Urinary bladder (tissue), 4 donors: ENCODE measurements at places on chromosomes 7 and 10. TPM values are rescaled to one million over a fixed set of nuclear protein-coding genes. Genes with fewer than 3 reads are reported as not detected.

DNA sequence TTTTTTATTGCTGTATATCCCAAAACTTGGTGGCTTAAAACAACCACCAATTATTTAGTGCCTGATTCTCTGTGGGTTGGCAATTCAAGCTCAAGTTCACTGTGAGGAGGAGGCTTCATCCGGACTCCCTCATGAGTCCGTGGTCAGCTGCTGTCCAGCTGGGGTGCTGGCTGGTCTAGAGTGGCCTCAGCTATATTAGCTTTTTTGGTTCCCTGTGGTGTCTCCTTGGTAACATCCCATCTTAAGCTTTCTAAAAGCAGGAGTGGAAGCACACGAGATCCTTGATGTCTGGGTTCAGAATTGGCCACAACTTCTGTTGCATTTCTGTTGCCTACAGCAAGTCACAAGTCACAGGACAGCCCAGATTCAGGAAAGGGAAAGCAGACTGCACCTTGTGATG, 536.5 kb upstream of the FZD8 start:
- no peak for DNase-seq

GRCh38 chr7:11818281-11818680, 13.7 kb downstream of the THSD7A start:
- DNase-seq = no peak

DNA sequence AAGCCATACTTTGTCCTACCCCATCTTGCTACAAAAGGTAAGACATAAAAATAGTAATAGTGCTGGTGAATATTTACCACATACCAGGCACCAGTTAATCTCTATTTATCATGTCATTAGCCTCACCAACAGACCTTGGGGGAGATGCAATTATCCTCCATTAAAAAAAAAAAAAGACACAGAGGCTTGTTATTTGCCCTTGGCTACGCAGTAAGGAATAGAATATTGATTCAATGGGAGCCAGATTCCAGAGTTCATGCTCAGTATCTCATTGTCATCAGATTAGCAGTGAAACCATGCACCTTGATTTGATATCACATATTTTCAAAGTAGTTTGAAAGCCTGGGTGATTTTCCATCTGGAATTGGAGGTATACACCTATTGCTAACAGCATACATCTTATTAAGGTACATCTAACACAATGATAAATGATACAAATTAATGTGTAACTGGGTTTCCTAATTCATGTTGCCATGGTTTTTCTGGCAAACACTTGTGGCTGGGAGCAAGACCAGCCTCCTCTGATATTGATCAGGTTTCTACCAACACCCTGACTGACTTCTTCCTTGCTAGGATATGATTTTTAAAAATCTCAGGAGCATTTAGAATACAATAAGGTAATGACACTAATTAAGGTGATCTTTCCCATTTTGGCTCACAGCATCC, 67.1 kb upstream of the PRR15 start:
- DNase-seq = no peak

GRCh38 chr10:69504576-69505250, 53.4 kb downstream of the TSPAN15 start:
- DNase-seq = no peak

GRCh38 chr10:24762966-24763623, 39.4 kb upstream of the ARHGAP21 start:
- no peak for DNase-seq

GRCh38 chr10:99525897-99526296, 6.8 kb upstream of the NKX2-3 start:
- no peak for DNase-seq

DNA sequence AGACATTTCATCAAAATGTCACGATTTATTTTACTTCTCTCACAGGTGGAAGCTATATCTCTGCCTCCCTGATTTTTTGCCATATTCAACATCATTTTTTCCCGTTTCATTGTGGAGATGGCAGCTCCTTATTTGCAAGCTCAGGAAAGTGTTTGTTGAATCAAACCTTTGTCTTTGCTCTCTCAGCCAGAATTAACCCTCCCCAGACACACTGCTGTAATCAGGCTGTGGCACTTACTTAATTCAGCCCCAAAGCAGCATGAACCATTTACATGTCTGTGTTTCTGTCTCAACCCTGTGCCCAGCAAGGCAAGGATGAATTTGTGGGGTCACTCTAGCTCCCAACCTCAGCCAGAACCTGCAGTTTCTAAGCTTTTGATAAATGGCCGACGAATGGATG, 397.2 kb downstream of the TCERG1L start:
- DNase-seq = no peak

- no peak for DNase-seq
These were observed 27.0 kb downstream of the ADRB1 start for GRCh38 chr10:114070710-114071109.

GRCh38 chr7:27424749-27425148, 182.1 kb downstream of the EVX1 start:
- DNase-seq = no peak

GRCh38 chr7:127922656-127923055, 108.6 kb downstream of the LRRC4 start:
- DNase-seq = no peak

DNA sequence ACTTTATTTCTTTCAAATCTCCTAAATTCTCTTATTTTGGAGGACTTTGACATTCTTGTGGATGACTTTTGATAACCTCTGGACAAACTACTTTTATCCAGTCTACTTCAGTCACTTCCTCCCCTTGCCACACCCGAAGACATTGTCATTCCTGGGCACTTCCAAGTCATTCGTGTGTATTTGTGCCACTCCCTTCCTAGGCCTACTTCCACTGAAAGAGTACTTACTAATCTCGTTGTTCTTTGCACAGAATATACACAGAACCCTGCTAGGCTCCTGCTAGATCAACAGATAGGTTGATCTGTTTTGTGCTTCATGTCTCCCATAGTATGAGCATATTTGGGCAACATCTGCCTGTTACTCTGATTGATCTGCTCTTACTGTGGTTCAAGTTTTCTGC, 355.4 kb downstream of the HGF start:
- DNase-seq = no peak

DNA sequence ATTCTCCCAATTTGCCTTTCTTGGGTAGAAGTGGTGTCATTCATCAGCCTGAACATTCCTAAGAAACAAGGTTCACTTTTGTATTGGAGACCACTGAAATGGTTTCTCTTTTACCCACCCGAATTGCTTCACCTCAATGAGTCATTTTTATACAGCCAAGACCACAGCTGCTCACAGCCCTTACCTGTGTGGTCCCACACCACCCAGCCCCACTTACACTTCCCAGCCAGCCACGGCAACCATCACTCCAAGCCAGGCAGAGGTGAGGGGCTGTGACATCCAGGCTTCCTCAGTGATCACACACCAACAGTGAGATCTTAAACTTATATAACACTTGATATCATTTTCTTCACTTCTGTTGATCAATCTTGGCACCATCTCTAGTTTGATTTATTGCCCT, 20.7 kb downstream of the OR13A1 start:
- DNase-seq = no peak

- no peak for DNase-seq
These were observed 88.7 kb downstream of the OSBPL3 start for GRCh38 chr7:24891311-24891735.

- DNase-seq = no peak
These were observed 110.2 kb downstream of the SEM1 start for GRCh38 chr7:96599288-96599936.

- DNase-seq = no peak
These were observed 162.1 kb downstream of the FANK1 start for GRCh38 chr10:126058507-126058906.

- no peak for DNase-seq
These were observed 4.9 kb downstream of the IFIT1B start for GRCh38 chr10:89382757-89383156.

DNA sequence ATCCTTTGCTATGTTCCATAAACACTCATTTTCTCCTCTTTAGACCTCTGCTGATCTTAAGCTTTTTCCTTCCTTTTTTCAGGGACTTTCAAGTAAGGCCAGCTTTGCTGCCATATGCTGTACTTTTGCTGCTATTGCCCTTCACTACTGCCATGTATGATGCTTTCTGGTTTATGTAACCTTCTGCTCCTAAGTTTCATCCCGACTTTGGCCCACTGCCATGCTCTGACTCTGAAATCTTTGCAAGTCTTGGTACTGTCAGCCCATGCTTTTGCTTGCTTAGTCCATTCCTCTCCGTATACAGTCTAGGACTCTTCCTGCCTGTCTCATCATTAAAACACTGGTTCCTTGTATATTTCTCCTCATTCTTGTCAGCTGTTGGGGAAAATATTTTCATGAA, 152.4 kb downstream of the RNF133 start:
- no peak for DNase-seq

- no peak for DNase-seq
These were observed 146.5 kb downstream of the NOC3L start for GRCh38 chr10:94216201-94216600.

DNA sequence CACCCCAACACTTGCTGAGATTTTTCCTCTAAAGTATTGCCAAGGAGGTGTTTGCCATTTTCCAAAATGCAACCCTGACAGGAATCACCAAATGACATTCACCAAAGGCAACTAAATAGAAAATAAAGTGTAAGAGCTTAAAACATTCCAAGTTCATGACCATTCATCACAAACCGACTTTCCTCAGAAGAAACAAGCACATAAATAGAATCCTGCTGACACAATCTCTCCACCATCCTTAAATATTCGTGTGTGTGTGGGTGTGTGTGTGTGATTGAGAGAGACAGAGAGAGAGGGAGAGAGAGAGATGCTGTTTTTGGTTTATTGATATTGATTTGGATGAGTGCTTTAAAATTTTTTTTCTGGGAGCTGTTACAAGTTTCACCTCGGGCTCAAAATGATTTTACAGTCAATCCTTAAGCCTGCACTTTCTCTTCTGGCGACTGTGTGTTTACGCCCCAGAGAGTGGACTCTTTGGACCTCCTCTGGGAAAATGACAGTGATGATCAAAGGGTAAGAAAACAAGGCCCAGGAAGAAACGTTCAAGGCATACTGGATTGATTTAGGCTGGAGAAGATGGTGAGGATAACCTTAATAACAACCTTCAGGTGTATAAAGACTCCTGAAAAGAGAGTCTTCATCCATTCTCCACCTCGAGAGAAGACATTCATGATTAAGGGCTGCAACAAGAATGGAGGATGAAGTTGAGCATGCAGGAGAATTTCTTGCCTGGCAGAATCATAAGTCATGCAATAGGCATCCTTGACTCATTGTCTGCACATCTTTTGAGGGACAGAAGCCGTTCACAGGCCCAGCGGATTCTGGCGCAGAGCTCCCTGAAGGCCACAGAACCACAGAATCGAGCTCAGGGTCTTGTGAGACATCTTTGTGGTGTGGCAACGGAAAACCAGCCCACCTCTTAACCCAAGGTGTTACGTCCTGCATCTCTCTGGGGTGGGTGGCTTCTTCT, 104.4 kb upstream of the FGFR2 start:
- no peak for DNase-seq

The NCF1 gene
- 3.3 TPM for polyA plus RNA-seq

The SLC26A3 gene
- polyA plus RNA-seq = 0.03 TPM

The CADPS2 gene
- polyA plus RNA-seq = 5.5 TPM

The HOXA7 gene
- polyA plus RNA-seq = 14.2 TPM

The HECW1 gene
- 1.2 TPM for polyA plus RNA-seq

The AQP1 gene
- polyA plus RNA-seq = 394 TPM

The MYL10 gene
- 0.38 TPM for polyA plus RNA-seq

The BAIAP2L1 gene
- polyA plus RNA-seq = 3.7 TPM

The LIPN gene
- polyA plus RNA-seq = 0.06 TPM

The GNAT3 gene
- not detected for polyA plus RNA-seq
